ENCODE measurements at places on chromosomes 5 and 9.

DNA sequence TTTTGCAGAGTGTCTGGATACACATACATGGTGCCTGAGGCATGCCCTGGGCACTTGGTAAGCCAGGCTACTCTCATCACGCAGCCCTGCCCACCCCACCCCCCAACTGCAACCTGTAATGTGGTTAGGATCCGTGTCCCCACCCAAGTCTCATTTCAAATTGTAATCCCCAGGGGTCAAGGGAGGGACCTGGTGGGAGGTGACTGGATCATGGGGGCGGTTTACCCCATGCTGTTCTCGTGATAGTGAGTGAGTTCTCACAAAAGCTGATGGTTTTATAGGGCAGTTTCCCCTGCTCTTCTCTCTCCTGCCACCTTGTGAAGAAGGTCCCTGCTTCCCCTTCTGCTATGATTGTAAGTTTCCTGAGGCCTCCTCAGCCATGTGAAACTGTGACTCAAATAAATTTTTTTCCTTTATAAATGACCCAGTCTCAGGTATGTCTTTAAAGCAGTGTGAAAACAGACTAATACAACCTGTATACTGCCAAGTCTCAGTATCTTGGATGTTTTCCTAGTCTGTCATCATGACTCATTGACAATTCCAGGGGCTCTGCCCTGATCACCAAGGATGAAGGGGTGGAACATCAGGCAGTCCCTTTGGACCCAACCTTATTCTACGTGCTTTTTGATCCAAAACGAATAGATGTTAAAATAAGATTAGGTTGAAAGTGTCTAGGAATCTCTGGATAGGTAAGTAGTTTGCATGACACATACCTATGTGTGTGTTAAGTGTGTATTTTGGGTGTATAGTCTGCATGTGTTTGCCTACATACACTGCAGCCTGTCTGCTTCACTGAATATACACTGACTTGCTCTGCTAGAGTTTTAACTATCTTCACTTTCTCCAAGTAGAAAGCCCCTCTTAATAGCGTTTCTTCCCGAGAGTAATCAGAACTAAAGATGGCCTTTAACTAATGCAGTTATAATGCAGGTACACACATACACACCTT lies 293.8 kb downstream of the SLIT3 start:
- no peak for DNase-seq

DNA sequence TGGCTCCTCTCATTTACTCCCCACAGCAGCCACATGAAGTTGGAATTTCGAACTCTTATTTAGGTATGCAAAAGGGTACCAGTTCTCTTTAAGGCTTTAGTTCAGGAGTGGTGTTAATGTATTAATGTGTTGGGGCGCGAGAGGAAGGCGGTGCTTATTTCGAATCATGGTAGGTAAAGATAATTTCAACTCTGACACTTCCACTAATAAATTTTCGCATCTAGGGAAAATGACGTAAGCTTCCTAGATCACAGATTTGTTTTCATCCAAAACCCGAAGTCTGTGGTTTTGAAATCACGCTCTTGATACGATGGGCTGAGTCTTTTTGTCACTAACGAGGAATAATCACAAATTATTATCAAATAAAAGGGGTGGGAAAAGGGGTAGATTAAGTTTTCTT lies 681 bp downstream of the PPWD1 start:
- DNase-seq, result no peak

GRCh38 chr5:170751631-170752030 lies 31.9 kb upstream of the GABRP start:
- DNase-seq, result no peak

GRCh38 chr5:142671801-142672200 lies 14.1 kb downstream of the FGF1 start:
- no peak for DNase-seq

DNA sequence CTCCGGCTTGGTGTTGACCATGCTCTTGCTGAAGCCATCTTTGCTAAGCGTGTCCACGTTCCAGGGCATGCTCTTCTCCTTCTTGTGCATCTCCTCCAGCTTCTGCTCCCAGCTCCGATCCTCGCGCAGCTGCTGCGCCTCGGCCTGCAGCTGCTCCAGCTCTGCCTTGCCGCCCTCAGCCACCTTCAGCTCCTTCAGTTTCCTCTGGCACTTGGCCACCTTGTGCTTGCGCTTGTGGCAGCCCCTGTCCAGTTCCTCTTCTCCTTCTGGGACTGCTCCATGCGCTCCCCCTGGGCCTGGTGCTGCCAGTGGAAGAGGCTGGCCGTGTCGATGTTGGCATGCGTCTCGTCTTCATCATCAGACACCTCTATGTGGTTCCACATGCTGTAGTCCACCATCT lies 128.3 kb upstream of the CLINT1 start:
- DNase-seq, result no peak

DNA sequence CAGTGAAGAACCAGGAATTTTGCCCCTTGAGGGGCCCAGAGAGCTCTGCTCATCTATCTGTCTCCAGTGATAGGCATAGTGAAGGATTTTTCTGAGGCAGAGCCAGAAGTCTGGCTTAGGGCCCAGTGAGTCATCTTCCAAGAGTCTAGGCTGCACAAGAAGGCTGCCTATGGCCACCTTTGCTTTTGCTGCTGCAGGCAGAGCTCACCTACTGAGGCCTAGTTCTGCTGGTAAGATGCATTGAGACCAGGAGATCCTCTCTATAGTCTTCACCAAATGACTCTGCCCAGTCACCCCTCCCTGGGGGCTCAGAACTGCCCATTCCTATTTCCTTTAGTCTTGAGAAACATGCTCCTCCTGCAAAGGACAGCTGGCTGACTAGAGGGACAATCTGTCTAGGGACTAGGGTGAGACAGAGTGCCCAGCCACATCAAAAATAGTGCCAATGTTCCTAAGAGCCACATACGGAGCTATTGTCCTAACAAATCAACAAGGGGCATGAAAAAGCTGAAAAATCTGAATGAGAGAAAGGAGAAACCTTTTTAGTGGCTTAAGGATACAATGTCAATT lies 40.3 kb upstream of the CDKN2AIPNL start:
- DNase-seq, result no peak

GRCh38 chr5:177596775-177597238 lies 3.1 kb upstream of the B4GALT7 start:
- no peak for DNase-seq

DNA sequence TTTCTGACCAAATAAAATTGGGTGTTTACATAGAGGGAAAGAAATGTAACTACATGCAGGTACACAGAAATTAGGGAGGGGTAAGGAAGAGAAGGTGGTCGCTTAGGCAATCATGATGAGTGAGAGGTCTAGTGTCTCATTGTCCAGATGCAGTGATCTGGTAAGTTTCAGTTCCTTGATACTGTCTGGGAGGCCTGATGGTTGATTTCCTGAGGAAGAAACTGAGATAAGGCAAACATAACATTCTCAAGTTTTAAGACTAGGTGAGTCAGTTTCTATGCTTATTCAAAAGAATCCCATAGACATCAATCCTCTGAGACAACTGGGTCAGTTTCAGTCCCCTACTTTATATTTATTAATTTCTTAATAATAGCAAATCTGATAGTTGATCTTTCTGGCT lies 843.3 kb upstream of the CDH10 start:
- DNase-seq, result no peak

- DNase-seq, result no peak
Observed at GRCh38 chr9:70618784-70619183, 204.3 kb upstream of the KLF9 start.

DNA sequence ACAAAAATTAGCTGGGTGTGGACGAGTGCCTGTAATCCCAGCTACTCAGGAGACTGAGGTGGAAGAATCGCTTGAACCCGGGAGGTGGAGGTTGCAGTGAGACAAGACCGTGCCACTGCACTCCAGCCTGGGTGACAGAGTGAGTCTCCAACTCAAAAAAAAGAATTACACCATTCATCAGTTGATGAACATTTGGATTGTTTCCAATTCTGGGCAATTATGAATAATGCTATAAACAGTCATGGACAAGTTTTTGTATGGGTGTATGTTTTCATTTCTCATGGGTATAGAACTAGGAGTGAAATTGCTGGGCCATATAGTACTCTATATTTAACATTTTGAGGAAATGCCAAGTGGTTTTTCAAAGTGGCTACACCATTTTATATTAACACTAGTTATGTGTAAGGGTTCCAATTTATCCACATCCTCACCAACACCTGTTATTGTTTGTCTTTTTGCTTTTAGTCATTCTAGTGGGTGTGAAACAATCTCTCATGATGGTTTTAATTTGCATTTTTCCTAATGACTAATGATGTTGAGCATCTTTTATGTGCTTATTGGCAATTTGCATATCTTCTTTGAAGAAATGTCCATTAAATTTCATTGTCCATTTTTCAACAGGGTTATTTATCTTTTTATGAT lies 9.0 kb upstream of the CCDC125 start:
- no peak for DNase-seq

DNA sequence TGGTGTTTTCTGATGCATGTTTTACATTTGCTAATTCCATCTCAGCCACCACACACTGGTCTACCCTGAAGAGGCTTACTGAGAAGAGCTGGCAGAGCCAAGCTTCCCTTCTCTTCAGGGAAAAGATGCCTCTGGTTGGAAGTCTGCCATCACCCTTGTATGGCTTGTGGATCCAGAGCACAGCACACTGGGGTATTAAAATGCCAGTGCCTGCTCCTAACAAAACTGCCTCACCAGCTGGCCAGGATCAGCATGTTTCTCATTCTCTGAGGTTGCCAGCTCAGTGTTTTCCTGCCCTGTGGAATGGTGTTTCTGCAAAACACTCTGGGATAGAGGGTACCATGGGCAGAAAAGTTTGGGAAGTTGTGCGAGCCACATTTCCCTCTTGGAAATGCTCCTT lies 31.6 kb upstream of the ZNF618 start:
- DNase-seq, result no peak

DNA sequence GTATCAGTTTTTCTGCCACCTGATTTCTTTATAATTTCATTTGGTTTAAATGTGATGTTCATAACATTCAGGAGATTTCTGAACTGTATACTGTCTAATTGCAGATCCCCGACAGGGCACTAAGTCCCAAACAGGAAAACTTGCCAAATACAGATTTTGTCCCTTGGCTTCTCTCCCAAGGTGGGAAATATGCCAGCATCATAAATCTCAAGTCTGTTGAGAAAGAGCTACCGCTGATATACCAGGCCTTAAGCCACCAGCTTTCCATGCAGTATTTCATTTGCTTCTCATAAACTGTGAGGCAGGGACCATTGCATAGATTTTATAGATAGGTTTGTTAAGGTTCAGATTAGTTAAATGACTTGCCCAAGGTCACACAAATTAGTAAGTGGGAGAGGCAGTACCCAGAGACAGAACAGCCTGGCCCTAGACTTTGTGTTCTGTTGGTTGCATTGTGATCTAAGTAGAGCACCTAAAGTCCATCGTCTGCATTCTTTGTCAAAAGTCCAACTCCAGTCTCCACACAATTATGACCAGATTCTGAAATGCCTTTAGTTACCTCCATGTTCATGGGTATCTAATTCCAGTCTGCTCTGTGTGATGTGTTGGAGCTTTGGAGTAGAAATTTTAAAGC lies 16.2 kb downstream of the GPR21 start:
- no peak for DNase-seq

- DNase-seq, result no peak
Observed at GRCh38 chr9:112119225-112120029, 55.7 kb downstream of the SUSD1 start.

- DNase-seq, result no peak
Observed at GRCh38 chr9:13967011-13967410, 346.9 kb downstream of the NFIB start.

- no peak for DNase-seq
Observed at GRCh38 chr5:111993242-111993641, 236.2 kb upstream of the NREP start.

DNA sequence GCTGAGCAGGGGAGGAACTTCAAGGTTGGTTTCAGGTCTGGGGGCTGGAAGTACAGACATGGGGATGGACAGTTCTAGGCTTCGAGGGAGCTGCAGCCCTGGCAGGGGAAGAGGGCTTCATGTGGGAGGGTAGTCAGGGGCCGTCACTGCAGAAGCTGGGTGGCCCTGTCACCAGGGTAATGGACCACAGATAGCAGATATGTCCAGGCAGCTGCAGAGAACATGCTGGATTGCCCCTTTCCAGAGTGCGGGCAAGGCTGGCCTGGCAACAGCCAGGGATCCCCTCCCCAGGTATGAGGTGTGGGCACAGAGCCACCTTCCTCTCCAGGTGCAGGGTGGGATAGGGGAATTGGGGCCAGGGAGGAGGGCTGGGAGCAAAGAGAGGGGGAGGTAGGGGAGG lies 206.5 kb downstream of the GADD45G start:
- no peak for DNase-seq

DNA sequence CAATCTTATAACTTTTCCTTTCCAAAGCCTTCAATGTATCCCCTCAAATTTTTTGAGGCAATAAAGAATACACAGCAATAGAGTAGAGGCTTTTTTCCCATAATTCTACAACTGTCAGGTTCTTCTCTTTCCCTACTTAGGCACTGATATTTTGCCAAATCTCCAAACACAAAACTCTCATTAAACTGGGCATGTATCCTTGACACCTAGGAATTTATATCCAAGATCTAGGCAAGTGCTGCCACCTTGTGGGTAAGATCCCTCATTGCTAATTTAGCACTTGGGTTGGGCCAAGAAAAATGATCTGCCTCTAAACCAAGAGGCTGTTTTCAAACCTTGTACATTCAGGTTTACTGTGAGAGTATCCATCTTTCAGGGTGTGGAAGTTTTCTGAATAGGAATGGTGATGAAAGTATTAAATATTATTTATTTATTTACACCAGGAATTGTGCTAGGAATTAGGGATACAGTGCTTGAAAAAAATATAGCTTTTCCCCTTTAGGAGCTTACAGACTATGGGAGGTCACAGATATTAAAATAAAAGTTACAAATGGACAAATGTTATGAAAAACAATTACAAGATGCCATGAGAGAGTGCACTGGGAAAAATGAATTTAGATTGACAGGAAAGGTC lies 17.6 kb downstream of the TSTD2 start:
- peak; percentile 66 for DNase-seq

- no peak for DNase-seq
Observed at GRCh38 chr5:152546493-152546892, 141.4 kb upstream of the NMUR2 start.

- DNase-seq, result no peak
Observed at GRCh38 chr5:118173340-118173739, 815.0 kb downstream of the DTWD2 start.

Measured in germinal center (tissue), 1 donor.